Activated T-helper 1 cell treated with anti-CD3 and anti-CD28 coated beads, Interleukin-2, amount 50 U/mL, for 16 hours (primary cell): ENCODE measurements at places on chromosomes 11 and 22.

DNA sequence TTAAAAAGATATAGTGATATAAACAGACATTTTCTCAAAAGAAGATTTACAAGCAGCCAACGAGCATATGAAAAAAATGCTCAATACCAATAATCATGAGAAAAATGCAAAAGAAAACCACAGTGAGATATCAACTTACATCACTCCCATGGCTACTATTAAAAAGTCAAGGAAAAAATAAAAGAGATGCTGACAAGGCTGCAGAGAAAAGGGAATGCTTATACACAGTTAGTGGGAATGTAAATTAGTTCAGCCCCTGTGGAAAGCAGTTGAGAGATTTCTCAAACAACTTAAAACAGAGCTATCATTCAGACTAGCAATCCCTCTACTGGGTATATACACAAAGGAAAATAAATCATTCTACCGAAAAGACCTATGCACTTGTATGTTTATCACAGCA lies 97.1 kb upstream of the CARD18 start:
- DNase-seq = no peak

- DNase-seq = no peak
Observed at GRCh38 chr22:50171319-50171964, 911 bp downstream of the PANX2 start.

DNA sequence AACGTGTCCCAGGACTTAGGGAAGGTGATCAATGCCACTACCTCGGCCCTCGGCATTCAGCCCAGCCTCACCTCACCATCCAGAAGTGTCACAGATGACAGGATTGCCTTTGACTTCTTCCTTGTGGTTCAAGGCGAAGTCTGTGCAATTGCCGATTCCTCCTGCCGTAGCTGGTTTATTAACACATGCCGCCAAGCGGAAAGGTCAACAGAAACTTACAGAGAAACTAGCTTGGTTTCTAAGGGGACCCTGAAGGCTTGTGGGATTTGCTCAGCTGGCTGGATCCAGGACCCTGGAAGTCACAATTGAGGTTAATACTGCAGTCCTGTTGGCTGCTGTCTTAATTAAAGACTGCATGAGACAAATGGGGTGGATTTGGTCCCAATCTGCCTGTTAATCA lies 65.6 kb downstream of the SHANK2 start:
- DNase-seq = no peak

- DNase-seq = no peak
Observed at GRCh38 chr22:45083659-45084305, 74.0 kb upstream of the PHF21B start.

- DNase-seq = no peak
Observed at GRCh38 chr11:32374261-32374711, 61.1 kb downstream of the WT1 start.

DNA sequence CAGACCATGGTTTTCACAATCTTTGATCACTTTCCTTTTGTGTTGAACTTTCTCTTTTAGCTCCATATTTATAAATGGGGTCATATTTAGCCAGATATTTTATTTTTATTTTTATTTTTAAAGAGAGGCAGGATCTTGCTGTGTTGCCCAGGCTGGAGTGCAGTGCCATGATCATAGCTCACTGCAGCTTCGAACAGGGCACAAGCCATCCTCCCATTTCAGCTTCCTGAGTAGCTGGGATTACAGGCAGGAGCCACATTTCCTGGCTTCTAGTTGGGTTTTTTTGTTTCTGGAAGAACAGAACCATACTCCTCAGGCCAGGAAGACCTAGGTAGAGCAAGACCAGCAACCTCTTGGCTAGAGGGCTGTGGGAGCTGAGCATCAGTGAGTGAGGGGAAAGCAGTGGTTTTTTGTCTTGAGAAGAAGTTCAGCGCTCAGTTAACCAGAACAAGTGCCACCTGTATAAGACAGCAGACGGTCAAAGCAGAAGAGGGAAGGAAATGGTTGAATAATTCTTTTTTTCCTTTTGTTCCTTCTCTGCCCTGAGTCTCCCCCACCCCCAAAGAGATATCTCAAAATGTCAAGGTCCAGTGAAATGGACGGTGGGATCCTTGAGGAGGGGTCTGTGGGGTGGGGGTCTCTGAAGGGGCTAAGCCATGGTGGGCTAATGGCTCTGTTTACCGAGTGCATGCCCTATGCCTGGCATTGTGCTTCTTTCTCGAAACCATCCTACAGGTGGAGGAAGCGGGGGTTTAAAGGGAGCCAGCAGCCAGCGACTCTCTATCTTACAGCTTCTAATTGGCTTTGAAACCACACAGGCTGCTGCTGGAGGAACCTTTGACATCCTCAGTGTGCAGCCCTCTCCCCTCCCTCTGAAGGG lies 63.0 kb downstream of the PTPRJ start:
- no peak for DNase-seq

GRCh38 chr22:37018815-37019308 lies 385 bp downstream of the TST start:
- DNase-seq = no peak

- DNase-seq = no peak
Observed at GRCh38 chr22:24404561-24405275, 22.7 kb upstream of the ADORA2A start.

GRCh38 chr11:57761301-57762234 lies at the start of gene CTNND1:
TSS of gene CTNND1 (plus strand) at chr11:57761802. CDS start at chr11:57791479, 29,677 bp downstream.
- no peak for DNase-seq

DNA sequence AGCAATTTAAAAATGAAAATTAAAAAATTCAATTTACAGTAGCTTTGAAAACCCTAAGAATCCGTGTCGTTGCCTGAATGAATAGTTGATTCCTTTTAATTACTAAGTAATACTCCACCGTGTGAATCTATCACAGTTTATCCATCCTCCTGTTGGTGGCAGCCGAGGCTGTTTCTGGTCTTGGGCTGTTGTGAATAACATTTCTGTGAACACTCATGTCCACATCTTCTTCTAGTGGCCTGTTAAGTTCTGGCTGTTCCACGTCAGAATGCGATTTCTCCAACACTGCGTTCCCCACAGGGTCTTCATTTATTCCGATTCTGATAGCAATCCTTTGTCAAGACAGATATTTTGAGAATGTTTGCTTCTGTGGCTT lies 223.0 kb downstream of the TBC1D22A start:
- DNase-seq = no peak

DNA sequence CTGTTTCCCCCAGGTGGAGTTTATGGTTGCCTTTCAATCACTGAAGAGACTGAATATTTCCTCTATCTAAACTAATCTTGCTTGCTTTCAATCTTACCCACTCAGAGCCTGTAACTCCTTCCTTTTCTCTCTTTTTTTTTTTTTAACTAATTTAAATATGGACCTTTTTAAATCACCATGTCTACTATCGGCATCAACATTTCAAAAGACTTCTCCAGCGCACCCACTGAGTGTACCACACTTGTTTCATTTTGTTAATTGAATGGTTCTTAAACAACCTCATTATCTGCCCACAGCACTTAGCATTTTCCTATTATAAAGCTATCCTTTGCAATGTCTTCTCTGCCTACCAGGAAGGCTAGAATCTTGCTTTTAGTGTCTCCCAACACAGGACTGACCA lies 1212.5 kb downstream of the LRRC4C start:
- no peak for DNase-seq

- DNase-seq = no peak
Observed at GRCh38 chr11:123143476-123143875, 51.6 kb downstream of the CLMP start.

DNA sequence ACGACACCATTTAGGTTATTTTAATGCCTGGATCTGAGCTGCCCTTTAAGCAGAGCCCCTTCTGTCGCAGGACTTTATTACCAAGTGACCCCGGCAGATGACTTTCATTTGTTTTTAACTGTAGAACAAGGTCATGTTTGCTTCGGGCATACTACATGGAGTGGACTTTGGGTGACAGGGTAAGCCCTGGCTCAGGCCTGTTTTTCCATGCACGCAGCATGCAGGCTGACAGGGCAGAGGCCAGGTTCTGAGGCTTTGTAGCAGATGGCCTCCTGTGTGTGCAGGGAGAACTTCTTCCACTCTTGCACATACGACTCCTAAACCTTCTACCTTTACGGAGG lies 50.5 kb downstream of the SNX19 start:
- DNase-seq = no peak
